CD4-positive, alpha-beta T cell treated with Interleukin-10 for 1 hour (primary cell): ENCODE measurements at places on chromosomes 2 and 18.
A peak's percentile ranks its signal among the peaks of the same experiment; 100 is the strongest.

DNA sequence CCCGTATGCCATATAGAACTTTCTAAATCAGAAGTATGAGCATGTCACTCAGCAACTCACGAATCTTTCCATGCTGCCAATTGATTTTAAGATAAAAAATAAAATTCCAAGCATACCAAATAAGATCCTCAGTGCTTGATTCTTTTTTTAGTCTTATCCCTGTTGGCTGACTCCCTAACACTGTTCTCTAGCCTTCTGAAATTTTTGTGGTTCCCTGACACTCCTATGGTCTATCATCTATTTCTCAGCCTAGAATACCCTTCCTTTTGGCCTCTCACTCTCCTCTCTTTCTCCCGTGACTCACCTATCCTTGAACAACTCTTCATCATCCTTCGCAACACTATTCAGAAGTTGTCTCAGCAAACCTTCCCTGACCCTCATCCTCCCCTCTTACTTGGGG is 50.5 kb downstream of the CCDC141 start:
- no peak for DNase-seq

- DNase-seq, result no peak
Measured at GRCh38 chr2:231364061-231364460, 31.4 kb upstream of the B3GNT7 start.

DNA sequence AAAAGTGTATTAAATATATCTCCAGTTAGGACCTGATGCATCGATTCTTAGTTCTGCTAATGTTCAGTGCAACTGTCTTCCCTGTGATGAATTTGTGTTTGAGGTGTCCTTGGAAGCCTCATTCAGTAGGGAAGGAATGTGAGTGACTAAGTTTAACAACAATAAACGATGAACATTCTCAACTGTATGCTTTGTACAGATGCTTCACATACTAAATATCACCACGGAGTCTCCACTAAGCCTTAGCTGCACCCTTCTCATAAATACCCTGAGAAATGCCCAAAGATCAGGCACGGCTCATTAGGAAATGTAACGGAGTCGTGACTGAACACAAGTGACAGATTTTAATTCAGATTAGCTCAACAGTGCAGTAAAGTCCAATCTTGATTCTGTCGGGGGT is 24.4 kb upstream of the AGFG1 start:
- no peak for DNase-seq

DNA sequence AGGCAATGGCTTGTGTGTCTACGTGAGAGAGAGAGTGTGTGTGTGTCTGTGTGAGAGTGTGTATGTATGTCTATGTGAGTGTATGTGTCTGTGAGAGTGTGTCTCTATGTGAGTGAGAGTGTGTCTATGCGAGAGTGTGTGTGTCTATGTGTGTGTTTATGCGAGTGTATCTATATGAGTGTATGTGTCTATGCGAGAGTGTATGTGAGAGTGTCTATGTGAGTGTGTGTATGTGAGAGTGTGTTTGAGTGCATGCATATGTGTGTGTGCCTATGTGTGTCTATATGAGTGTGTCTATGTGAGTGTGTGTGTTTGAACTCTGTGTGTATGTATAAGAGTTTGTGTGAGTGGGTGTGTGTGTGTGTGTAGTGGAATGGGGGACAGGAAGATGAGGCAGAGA is 9.8 kb upstream of the GNLY start:
- DNase-seq, result no peak

DNA sequence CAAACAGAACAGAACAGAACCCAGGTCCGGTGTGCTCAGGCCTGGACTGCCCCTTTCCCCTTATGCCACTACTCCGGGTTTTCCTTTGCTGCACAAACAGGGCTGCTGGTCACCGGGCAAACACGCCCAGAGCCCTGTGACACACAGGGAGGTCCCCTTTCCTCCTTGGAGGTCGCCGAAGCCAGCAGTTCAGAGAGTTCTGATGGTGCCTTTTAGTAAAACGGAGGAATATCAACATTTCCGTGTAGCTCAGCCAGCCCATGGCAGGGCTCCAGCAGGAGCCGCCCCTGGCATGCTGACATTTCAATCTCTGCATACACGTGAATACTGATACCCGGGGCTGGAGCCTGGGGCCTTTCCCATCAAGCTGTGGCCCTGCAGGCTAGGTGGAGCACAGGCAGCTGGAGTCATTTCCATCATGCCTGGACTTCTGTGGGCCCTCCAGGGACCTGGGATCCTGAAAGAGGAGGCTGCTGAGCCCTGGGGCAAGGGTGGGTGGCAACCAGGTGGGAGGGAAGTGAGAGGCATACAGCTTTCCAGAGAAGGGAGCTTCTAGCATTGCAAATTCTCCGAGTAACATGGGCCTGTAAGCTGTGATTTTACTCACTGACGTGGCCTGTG is 91.4 kb upstream of the PXDN start:
- no peak for DNase-seq

GRCh38 chr2:108554528-108554927 is 20.3 kb downstream of the LIMS1 start:
- no peak for DNase-seq

GRCh38 chr2:17915811-17916518 is 37.5 kb downstream of the KCNS3 start:
- DNase-seq, result no peak

DNA sequence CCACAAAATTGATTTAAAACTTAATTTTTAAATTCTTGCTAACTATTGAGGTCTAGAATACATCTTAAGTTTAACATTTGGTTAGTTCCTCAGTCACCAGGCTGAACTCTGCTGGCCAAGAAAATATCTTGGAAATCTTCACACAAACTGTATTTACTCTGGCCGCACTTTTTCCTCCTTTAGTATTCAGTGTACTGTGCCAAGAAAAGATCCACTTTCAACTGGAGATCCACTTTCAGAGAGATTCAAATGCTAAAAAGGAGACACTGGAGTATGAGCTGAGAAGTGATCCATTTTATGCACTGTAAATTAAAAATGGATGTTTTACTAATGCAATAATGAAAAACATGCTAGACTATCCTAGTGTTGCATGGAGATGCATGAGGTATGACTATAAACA is 98.1 kb downstream of the ANTXR1 start:
- DNase-seq, result no peak

DNA sequence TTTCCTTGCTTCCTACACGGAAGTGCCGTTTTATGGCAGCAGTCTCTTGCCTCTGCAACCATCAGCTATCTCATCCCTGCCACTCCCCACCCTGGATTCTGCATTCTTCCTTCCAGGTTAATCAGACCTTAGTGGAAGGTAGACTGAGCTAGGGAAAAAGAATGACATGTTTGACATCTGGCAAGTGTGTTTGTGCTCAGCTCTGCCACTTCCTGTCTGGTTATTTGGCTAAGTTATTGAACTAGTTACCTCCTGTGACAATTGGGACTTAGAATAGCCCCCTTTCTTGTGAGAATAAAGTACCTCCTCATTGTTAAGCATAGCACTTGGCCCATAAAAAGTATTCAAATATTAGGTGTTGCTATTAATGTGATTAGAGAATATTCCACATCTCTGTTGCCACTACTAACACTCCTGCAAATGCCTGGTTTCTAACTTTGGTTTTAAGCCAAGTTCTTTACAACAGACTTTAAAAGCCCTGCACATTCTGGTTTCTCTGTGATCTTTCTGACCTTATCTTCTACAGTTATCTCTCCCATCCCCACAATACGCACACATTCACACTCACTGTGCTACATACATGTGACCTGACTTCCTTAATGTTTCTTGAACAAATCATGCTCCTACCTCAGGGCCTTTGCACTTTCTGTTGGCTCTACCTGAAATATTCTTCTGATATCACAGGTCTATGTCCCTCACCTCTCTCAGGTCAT is 10.8 kb upstream of the MAPRE2 start:
- peak; percentile 58 for DNase-seq

- DNase-seq, result no peak
Measured at GRCh38 chr18:53148123-53148522, 808.1 kb downstream of the DCC start.

DNA sequence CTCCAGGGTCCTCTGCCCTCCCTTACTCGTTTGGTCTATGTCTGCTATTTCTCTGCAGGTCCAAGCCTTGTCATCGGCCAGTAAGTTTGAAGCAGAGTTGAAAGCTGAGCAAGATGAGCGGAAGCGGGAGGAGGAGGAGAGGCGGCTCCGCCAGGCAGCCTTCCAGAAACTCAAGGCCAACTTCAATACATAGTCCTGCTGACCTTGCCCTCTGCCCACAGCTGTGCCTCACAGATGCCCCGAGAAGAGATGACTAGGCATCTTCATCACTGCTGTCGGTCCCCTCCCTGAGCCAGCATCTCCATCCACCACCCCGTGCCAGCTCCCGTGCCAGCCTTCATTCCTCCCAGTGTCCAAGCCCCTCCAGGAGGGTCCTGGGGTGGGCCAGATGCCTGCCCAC is 15.6 kb upstream of the GIGYF2 start:
- DNase-seq, result no peak

DNA sequence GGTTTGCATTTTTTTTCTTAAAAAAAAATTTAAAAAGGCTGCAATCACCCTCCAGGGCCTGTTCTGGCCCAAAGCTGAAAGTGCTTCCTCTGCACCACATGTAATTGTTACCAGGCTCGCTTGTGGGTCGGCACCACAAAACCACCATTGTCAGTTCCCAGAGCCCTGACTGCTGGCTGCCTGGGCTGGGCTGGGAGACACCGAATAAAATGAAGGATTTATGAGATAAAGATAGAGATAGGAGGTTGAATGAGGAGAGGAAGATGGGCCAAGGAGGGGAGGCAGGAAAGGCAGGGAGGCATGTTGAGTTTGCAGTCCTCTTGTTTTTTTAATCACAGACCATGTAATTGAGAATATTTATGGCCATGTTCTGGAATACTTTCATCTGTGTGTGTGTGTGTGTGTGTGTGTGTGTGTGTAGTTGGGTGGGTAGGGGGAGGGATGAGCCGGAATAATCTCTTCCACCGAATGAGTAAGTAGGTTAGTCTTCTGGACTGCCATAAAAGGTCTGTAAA is 14.7 kb downstream of the NRP2 start:
- DNase-seq, result no peak

GRCh38 chr2:36797324-36798070 is 101.0 kb downstream of the VIT start:
- DNase-seq, result no peak

- DNase-seq, result no peak
Measured at GRCh38 chr2:14872779-14873325, 240.3 kb downstream of the LRATD1 start.

- DNase-seq, result no peak
Measured at GRCh38 chr2:26590980-26591618, 50.1 kb downstream of the CIB4 start.

GRCh38 chr2:129354631-129355030 is 624.8 kb upstream of the RAB6C start:
- no peak for DNase-seq

DNA sequence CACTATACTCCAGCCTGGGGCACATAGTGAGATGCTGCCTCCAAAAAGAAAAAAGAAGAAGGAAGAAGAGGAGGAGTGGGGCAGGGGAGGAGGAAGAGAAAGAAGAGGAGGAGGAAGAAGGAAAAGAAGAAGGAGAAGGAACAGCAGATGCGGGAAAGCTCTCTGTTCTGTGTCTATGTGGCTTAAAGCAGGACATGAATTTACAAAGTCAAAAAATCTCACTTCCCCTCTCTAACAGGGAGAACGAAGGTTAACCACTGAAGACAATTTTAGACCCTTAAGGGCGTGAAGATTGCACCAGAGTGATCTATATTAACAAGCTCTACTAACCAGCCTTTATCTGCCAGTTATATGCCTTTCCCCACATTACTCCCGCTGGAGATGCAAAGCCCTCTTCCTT is 258.9 kb downstream of the METTL4 start:
- DNase-seq, result no peak

- peak; percentile 57 for DNase-seq
Measured at GRCh38 chr2:174553811-174554493, 43.7 kb downstream of the WIPF1 start.

- no peak for DNase-seq
Measured at GRCh38 chr2:124402274-124402673, 377.2 kb downstream of the CNTNAP5 start.

- no peak for DNase-seq
Measured at GRCh38 chr2:240563951-240564560, 3.9 kb downstream of the DUSP28 start.

- no peak for DNase-seq
Measured at GRCh38 chr2:42874949-42875801, 82.8 kb upstream of the HAAO start.

GRCh38 chr18:13380691-13381070 is 162.1 kb downstream of the LDLRAD4 start:
- DNase-seq, result no peak

DNA sequence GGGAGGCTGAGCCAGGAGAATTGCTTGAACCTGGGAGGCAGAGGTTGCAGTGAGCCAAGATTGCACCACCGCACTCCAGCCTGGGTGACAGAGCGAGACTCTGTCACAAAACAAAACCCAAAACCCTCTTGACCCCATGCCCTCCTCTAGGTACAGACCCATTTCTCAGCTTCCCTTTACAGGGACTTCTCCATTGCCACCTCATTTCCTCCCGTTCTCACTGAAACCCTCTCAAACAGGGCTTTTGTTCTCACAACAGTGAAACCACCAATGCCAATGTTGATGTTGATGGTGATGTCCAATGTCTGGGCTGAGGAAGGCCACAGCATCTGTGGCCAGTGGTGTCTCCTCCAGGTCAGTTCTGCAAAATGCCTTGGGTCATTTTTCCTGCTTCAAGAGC is 69.0 kb upstream of the ZCCHC2 start:
- no peak for DNase-seq

GRCh38 chr2:10124538-10125045 is 2.1 kb downstream of the RRM2 start:
- DNase-seq, result peak; percentile 84

- no peak for DNase-seq
Measured at GRCh38 chr2:144967961-144968360, 448.0 kb upstream of the ZEB2 start.

GRCh38 chr2:183079139-183079775 is 710 bp downstream of the DUSP19 start:
- DNase-seq, result no peak

GRCh38 chr2:237320801-237321560 is 93.0 kb downstream of the COL6A3 start:
- no peak for DNase-seq

DNA sequence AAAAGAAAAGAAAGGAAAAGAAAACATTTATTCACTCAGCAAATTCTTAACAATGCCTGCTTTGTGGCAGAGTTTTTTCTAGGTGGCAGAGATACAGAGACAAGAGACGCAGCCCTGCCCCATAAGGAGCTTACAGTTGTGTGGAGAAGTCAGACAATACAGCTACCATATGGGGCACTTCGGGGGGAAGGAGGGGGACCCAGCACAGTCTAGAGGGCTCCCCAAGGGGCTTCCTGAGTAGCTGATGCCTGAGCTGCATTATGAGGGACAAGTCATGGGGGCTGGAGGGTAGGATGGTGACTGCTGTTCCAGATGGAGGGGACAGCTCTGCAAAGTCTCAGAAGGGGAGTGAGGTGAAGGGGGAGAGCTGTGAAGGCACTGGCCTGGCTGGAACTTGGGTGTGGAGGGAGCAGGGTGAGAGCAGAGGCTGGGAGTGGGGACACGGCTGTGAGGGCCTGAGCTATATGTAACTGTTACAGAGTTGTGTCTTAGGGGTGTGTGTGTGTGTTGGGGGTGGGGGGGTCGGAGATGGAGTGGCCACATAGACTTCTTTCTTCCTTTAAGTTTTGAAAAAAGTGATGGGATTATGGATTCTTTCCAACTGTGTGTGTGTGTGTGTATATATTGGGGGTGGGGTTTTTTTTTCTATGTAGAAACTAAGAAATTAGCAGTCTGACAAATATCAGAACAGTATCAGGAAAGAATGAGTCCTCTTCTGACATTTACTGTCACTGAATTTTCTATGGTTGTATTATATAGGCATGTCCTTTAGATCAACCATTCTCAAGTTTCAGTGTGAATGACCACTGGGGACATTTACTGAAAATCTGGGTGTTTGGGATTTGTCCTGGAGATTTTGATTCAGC is 66.0 kb upstream of the HAAO start:
- DNase-seq, result no peak

- DNase-seq, result no peak
Measured at GRCh38 chr2:127891811-127892210, 6.1 kb upstream of the AMMECR1L start.
